Endothelial cell of umbilical vein (primary cell): ENCODE measurements at places on chromosomes 2 and 18. TPM values are rescaled to one million over a fixed set of nuclear protein-coding genes. Genes with fewer than 3 reads are reported as not detected.

Gene ASXL2
- 30.6 and 33.8 TPM in 2 replicates for total RNA-seq

DNA sequence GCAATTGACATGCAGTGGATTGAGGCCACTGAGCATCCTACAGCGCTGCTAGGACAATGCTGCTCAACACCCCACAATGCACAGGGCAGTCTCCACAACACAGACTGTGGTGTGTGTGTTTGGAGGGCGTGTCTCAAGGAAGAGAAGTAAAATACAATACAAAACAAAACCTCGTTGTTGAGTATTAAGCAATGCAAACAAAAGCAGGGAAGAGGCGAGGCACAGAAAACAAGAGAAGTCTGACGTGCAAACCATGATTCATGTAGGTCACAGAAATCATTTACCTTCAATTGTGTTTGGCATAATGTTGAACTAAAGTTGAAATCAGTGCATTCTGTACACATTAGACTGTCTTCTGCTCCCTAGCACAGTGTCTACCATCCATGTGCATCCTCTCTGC, 260.9 kb downstream of the PHLPP1 start:
- no peaks in the 10 kb centered on the region for H3K36me3 ChIP-seq
- H3K4me1 ChIP-seq, result peaks cover 6% of the 10 kb centered on the region
- H3K27me3 ChIP-seq, result no peaks in the 10 kb centered on the region
- DNase-seq, result no peak
- H3K4me3 ChIP-seq, result no peak overlapping the region

Gene RRM2
- total RNA-seq, result 220 and 246 TPM in 2 replicates

GRCh38 chr2:9699139-9700108, 68.6 kb upstream of the YWHAQ start:
- no peak for DNase-seq
- no peak overlapping the region for H3K27ac ChIP-seq
- no peaks in the 10 kb centered on the region for H3K36me3 ChIP-seq
- no peak overlapping the region for H3K4me3 ChIP-seq

DNA sequence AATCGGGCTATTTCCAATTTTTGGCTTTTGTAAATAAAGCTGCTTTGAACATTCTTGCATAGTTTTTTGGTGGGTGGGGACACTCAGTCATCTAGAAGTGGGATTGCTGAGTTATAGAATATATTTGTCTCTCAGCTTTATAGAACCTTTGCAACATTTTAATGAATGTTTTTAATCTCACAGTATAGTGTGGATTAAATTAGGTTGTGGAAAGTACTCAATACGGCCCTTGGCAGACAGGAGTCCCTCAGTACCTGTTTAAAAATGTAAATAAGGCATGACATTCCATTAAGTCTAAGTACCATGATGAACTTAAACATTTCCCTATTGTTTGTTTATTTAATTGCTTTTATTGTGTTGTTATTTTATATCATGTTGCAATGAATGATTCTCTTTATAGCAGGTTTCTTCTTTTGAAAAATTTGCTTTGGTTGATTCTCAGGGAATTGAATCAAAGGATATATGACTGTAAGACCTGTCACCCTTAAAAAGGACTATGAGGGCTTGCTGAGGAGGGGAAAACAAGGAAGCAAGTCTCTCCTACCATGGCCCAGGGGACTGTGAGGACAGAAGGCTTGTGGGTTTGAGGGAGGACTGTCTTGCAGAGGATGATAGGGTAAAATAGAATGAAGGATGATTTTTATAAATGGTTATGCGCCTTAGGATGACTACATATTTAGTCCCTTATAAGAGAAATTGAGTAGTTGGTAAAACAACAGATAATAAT, 165.1 kb downstream of the RPIA start:
- peaks cover 6% of the 10 kb centered on the region for H3K4me1 ChIP-seq
- no peaks in the 10 kb centered on the region for H3K36me3 ChIP-seq
- no peak overlapping the region for H3K27ac ChIP-seq
- DNase-seq, result no peak
- H3K27me3 ChIP-seq, result peaks cover 1% of the 10 kb centered on the region

- H3K36me3 ChIP-seq, result no peaks in the 10 kb centered on the region
- peaks cover 30% of the 10 kb centered on the region for H3K4me1 ChIP-seq
- peak overlapping the region; percentile 6 for H3K27ac ChIP-seq
- DNase-seq, result peak; percentile 72
- H3K4me3 ChIP-seq, result no peak overlapping the region
- H3K27me3 ChIP-seq, result no peaks in the 10 kb centered on the region
Observed at GRCh38 chr2:85248773-85249509, 78.8 kb downstream of the TGOLN2 start.

Gene ITGA4
- 2.8 TPM in 2 replicates for total RNA-seq

GRCh38 chr2:132757676-132758075, 87.7 kb upstream of the LYPD1 start:
- H3K4me1 ChIP-seq, result no peaks in the 10 kb centered on the region
- H3K36me3 ChIP-seq, result no peaks in the 10 kb centered on the region
- DNase-seq, result no peak
- H3K4me3 ChIP-seq, result no peak overlapping the region

Gene TMEM17
- total RNA-seq, result 0.91 and 1.2 TPM in 2 replicates

DNA sequence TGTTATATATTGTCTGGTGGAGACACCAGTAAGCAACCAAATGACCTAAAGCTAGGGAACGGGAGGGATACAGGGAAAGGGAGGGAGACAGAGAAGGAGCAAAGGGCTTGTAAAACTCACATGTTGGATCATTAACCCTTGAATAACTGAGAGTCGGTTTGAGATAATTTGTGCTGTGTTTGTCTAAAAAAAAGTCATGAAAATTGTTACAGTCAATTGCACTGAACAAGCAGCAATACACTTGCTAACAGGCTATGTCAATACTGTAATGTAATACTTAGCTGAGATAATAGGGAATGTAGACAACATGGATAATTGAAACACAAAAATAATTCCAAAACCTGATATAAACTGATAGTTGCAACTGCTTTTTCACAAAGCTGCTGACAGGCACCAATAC, 71.3 kb upstream of the ZNF521 start:
- no peaks in the 10 kb centered on the region for H3K27me3 ChIP-seq
- no peak for DNase-seq
- H3K36me3 ChIP-seq, result no peaks in the 10 kb centered on the region

Gene RAB6D
- total RNA-seq, result not detected in 2 replicates

- no peaks in the 10 kb centered on the region for H3K4me1 ChIP-seq
- H3K4me3 ChIP-seq, result no peak overlapping the region
- H3K27ac ChIP-seq, result no peak overlapping the region
- H3K36me3 ChIP-seq, result no peaks in the 10 kb centered on the region
- no peak for DNase-seq
Observed at GRCh38 chr2:60350791-60351190, 202.7 kb downstream of the BCL11A start.

- H3K27ac ChIP-seq, result no peak overlapping the region
- H3K4me1 ChIP-seq, result no peaks in the 10 kb centered on the region
- no peaks in the 10 kb centered on the region for H3K27me3 ChIP-seq
Observed at GRCh38 chr2:136206613-136207012, 88.7 kb upstream of the CXCR4 start.

GRCh38 chr2:181152701-181153100, 172.3 kb downstream of the UBE2E3 start:
- H3K27me3 ChIP-seq, result no peaks in the 10 kb centered on the region
- no peaks in the 10 kb centered on the region for H3K36me3 ChIP-seq
- H3K4me3 ChIP-seq, result no peak overlapping the region
- peak; percentile 1 for DNase-seq
- H3K27ac ChIP-seq, result no peak overlapping the region

Gene TCF4
- total RNA-seq, result 374 and 390 TPM in 2 replicates

Gene OXER1
- total RNA-seq, result 0.18 TPM in 1 of 2 replicates, not detected in the other
